ENCODE measurements at places on chromosomes 11 and 22.

DNA sequence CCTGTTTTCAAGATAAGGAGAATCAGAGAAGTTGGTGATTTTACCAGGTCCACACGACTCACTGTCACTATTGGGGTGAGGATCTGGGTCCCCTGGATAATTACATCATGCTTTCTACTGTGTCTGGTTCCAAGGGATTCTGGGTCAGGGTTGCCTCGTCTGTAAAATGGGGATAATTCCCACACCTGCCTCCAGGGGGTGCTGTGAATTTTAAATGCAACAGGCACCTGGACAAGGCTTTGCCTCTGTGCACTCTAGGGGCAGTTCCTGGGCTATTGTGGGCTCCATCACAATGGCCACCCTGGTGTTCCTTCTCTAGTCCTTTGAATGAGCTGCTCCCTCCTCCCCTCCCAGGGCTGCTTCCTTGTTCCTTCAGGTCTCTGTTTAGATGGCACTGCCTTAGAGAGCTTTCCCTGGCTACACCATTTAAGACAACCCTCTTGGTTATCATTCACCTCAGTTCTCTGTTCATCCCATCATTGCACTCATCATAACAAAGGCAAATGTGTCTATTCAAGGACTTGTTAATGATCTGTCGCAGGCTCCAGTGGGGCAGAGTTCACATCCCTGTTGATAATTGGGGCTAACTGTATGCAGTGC lies 178.6 kb downstream of the MIAT start:
- DNase-seq = peak; percentile 37

GRCh38 chr22:17161991-17162390 lies 2.9 kb upstream of the HDHD5 start:
- DNase-seq = no peak

DNA sequence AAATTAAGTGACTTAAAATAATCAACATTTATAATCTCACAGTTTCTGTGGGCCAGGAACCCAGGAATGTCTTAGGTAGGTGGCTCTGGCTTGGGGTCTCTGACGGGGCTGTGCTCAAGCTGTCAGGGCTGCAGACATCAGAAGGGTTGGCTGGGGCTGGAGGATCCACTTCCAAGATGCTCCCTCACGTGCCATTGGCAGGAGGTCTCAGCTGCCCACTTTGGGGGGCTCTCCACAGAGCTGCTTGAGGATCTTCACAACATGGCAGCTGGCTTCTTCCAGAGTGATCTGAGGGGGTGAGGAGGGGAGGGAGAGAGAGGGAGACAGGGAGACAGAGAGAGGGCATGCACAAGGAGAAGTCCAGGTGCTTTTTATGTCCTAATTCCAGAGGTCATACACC lies 18.1 kb downstream of the SLC2A11 start:
- DNase-seq = no peak

- no peak for DNase-seq
Measured at GRCh38 chr11:8839306-8839956, 71.6 kb upstream of the AKIP1 start.

DNA sequence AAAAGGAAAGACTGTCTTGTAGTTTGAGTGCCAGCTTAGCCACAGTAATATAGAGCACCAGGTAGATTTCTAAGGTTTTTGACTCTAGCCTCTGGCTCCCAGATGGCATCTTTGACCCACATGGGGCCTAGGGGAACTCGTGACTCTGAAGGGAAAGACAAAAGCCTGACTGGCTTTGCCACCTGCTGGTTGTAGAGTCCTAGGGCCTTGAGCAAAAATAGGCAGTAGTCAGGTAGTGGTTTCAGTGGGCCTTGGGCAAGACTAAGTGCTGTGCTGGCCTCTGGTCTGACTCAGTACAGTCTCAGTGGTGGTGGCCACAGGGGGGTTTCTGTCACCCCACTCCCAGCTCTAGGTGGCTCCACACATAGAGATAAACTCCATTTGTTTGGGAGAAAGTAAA lies 349.4 kb downstream of the FAM181B start:
- DNase-seq = no peak

DNA sequence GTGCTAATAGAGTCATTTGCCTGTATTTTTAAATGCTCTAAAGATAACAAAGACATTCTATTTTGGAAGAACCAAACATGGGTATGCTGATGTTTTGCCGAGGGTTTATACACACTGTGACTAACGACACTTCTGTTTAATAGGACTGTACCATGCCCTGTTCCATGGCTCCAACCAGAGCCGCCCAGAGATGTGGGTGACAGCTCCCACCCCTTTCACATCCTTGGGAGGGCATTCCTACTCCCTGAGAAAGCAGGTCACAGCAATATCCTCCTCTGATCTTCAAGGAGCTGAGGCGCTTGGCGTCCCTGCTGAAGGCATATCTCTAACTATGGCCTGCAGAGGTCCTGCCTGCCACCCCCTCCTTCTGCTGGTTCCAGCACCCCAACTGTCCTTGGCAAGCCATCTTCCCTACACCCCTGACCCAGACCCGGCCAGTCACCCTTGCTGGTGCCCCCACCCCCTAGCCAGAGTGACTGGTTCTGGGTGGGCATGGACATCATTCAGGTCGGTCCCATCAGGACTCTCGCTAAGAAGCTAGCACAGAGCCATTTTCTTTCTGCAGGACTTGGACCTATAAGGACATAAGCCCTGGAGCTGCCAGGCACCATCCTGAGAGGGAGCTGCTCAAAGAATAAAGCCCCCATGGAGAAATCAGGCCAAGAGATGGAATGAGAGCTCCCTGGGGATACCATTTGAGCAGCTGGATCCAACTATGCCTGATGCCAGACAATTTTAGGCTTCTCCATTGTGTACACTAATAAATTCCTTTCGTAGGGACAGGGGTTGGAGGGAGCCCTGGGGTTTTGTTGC lies 381.3 kb downstream of the CTTN start:
- DNase-seq = no peak
